Islet precursor cell (in vitro differentiated cells): ENCODE measurements at places on chromosomes 1 and 21.

- DNase-seq, result no peak
These were observed 38.1 kb upstream of the POU3F1 start for GRCh38 chr1:38084700-38085099.

DNA sequence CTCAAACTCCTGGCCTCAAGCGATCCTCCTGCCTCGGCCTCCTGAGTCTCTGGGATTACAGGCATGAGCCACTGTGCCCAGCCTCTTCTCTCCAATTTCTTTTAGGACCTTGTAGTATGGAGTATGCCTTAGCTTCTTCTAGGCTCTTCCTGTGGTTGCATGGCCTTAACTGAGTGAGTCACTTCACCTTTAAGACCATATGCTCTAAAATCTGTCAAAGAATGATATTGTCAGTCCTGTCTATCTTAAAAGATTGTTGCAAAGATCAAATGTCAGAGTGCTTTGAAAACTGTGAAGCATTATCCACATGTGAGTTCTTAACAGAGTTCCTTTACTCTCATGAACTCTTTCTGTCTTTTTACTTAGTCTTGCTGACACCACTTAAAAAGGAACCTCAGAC lies 37.2 kb downstream of the ATP2B4 start:
- DNase-seq, result no peak

GRCh38 chr1:184530226-184530625 lies 143.4 kb downstream of the C1orf21 start:
- no peak for DNase-seq

DNA sequence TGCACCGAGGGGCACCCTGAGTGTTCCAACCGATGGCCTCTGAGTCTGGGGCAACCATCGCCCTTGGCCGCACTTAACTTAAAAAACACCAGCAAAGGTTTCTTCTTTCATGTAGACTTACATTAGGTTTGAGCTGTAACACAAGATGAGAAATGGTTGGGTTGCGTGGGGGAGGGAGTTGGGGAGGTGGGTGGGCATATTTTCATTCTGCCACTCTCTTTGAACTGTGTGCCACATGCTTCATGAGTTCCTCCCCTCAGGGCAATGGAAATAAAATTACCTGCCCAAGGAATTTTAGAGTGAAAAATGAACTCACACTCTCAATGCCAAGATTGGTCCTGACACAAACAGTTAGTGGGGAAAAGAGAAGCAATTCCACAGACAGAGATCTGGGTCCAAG lies 430.1 kb upstream of the USP24 start:
- no peak for DNase-seq

DNA sequence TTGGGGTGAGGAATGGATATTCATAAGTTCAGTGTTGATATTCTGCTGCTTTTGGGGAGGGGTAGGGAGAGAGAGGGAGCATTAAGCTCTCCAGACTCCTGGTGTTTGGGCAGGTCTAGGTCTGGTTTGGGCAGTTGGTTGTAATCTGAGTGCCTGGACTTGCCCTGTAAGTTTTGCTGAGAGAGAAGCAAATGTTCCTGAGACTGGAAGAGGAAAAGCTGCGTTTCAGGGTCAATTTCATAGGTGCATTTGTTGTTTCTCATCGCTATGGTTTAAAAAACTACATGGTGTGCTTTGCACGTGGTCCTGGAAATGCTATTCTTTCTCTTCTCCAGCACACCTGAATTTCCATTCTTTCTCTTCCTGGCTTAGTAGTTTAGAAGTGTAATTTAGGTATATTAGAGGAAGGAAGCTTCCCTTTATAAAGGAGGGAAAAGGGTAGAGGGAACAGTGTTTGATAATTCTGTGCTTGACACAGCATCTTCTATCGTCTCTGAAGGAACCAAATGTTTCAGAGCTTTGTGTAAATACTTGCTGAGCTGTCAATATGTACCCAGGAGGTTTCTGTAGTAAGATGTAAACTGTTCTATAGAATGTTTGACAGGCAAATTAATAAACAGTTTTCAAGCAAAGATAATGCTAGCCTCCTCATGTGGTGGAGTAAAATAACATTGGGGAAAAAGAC lies 6.3 kb downstream of the ARID1A start:
- DNase-seq, result peak; percentile 67

- DNase-seq, result no peak
These were observed 153.5 kb upstream of the CSF3R start for GRCh38 chr1:36636206-36636605.

- no peak for DNase-seq
These were observed 13.0 kb upstream of the CLDN19 start for GRCh38 chr1:42753070-42753469.

DNA sequence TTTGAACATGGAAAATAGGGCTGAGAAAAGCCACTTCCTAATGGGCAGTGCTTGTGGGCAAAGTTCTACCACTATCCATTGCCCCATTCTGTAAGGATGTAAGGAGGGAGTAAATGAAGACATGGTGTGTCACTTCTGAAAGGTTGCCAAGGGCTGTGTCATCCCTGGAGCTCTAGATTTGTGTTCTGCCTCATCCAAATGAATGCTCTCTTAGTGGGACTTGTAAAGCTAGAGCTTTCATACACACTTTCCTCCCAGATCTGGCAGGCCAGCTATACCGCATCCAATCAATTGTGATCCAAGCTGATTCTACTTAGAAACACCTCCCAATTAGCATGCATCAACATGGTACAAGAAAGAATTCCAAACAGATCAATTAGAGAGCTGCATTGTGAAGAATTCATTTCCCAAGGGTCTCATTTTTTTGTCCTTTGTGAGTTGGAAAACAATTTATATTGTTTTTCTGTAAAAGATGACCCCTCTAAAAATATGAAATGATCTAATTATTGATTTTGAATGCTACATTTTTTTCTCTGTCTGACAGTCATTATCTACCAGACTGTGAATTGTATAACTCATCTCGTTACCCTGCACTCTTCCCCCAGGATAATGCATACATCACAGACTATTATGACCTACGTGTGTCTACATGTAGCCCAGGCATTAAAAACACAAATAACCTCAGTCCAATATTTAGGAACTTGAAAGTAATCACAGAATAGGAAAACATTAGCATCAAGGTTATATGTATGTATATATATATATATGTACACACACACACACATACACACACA lies 117.1 kb upstream of the DUSP10 start:
- no peak for DNase-seq

GRCh38 chr1:215749414-215749813 lies 182.3 kb downstream of the KCTD3 start:
- no peak for DNase-seq

- no peak for DNase-seq
These were observed 49.7 kb upstream of the GFI1 start for GRCh38 chr1:92536211-92536979.

- no peak for DNase-seq
These were observed 121.7 kb downstream of the FGGY start for GRCh38 chr1:59418363-59419144.

DNA sequence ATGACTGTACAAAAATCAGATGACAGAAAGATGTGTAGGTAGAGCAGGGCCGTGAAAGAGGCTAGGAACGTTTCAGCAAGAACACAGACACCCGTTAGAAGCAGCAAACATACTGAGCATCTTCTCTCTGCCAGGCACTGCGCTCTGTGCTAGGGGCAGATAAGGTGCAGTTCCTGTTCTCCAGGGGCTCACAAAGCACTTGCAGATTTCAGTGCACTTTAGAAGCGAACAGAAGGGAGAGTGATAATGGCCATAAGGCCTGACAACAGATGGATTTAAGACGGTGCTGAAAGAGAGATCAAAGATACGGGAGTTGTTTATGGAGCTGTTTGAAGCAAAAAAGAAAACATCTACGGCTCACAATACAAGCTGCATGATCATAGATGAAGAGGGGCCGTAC lies 200.3 kb upstream of the FOXD3 start:
- DNase-seq, result no peak
